GM23248 (cell line): ENCODE measurements at places on chromosomes 5 and 9. TPM values are rescaled to one million over a fixed set of nuclear protein-coding genes. Genes with fewer than 3 reads are reported as not detected.

DNA sequence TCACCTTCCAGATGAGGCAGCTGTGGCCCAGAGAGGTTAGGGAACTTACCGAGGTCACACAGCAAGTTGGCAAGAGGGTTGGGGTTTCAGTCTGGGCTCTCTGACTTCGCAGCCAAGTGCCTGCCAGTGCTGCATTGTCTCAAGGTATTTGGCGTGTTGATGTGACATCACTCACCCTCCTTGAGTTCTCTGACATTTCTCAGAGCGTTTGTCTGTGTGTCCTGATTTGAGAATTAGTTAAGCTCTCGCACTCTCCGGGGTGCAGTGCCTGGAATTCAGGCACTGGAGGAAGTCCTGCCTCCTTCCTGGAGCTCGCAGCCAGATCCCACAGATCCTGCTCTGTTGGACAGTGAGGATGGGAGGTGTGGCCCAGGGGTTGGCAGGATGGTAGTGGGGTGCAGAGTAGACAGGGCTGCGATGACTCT, 25.7 kb downstream of the WWC1 start:
- DNase-seq: no peak

- DNase-seq: peak; percentile 89
Measured at GRCh38 chr5:142959683-142960657, 189.8 kb downstream of the ARHGAP26 start.

GRCh38 chr9:132694144-132694543, 23.9 kb downstream of the GTF3C4 start:
- DNase-seq: peak; percentile 8

The PCDHAC1 gene
- not detected in 2 replicates for polyA plus RNA-seq
